ENCODE measurements at places on chromosomes 12 and 14.

DNA sequence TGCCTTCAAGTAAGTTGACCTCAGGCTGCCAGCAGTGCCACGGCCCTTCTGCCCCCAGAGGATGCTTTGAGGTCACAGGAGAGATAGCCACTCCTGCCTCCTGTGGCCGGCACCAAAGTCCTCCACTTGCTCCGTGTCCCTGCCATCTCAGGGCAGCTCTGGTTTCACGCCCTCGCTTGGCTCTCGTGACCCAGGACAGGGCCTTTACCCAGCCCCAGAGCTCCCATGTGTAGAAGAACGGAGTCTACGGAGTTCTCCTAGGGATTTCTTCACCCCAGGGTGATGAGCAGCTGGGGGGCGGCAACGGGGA is 178.1 kb downstream of the ADGRD1 start:
- DNase-seq: no peak

DNA sequence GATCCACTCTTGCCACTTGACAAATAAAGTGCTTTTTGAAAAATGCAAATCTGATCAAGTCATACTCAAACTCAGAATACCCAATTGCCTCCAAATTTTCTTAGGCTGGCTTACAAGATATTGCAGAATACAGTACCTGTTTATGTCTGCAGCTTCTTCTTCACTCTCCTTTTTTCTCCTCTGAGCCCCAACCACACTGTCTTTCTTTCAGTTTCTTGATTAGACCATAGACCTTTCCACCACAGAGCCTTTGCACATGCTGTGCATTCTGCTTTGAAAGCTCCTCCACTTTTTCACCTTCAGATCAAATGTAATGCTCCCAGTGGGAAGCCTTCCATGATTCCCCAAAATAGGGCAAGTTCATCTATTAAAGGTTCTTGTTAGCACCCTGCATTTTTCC is 13.9 kb upstream of the GYS2 start:
- no peak for DNase-seq

- DNase-seq: no peak
These were observed 757 bp upstream of the PCK2 start for GRCh38 chr14:24093207-24093900.

GRCh38 chr12:122861587-122861970 is 26.3 kb downstream of the HIP1R start:
- DNase-seq: no peak

- DNase-seq: no peak
These were observed 255.9 kb upstream of the KITLG start for GRCh38 chr12:88836156-88836555.

- no peak for DNase-seq
These were observed 226.2 kb downstream of the ADAMTS20 start for GRCh38 chr12:43325786-43326185.

GRCh38 chr14:104788873-104789663 is 6.5 kb downstream of the AKT1 start:
- no peak for DNase-seq

DNA sequence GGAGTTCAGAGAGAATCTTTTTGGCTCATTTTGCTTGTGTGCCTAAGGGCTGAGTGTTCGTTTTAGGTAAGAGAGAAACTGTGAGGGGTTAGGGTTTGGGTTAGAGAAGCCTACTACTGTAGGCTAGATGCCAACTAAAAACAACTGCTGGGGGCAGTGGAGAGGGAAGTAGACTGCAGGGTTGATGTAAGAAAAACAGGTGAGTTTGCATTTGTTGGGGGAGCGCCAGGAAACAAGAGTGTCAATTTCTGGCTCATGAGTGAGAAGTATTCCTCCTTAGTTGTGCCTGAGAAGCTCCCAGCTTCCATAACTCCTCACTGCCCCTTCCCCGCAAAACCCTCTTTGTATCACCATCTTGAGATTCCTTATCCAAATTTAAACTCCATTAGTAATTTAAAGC is 92.3 kb downstream of the DERA start:
- no peak for DNase-seq

GRCh38 chr14:59460378-59460777 is 4.8 kb downstream of the GPR135 start:
- DNase-seq: no peak

GRCh38 chr14:74786796-74787315 is 23.7 kb downstream of the YLPM1 start:
- DNase-seq: no peak

DNA sequence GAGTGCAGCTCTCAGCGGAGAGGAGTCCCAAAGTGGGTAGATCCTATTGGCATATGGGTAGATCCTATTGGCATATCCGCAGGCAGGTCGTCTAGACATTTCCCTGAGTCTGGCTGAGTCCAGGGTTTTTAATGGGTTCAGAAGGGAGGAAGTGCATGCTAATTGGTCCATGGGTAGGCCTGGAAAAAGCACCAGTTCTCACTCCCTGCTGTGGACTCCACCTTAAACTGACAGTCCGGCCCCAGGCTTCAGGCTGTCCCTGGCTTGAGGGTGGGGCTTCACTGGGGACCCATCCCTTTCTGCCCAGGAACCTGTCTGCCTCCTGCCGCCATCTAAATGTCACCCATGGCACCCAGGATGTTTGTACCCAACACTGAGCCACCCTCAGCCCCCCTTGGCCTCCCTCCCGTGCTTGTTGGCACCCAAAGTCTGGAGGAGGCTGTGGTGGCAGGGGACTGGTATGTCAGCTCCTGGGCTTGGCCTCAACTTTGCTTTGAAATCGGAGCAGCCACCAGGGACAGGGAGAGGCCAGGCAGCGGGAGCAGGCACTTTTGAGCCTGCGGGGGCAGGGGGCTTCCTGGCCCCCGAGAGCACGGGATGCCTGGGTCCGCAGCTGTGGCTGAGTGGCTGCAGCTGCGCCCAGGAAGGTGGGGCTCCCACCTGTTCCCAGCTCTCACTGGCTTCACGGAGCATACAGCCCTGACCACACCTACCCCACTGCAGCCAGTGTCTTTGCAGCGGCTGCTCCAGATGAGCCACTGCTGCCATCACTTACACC is 29.6 kb upstream of the YAF2 start:
- no peak for DNase-seq
